ENCODE measurements at places on chromosomes 6 and 20. TPM values are rescaled to one million over a fixed set of nuclear protein-coding genes. Genes with fewer than 3 reads are reported as not detected.
A peak's percentile ranks its signal among the peaks of the same experiment; 100 is the strongest.

KCNK15 gene
- total RNA-seq = 8.5 TPM

KIF25 gene
- not detected for total RNA-seq

- DNase-seq = no peak
Measured at GRCh38 chr20:35491823-35492222, 36.4 kb downstream of the CEP250 start.

DNA sequence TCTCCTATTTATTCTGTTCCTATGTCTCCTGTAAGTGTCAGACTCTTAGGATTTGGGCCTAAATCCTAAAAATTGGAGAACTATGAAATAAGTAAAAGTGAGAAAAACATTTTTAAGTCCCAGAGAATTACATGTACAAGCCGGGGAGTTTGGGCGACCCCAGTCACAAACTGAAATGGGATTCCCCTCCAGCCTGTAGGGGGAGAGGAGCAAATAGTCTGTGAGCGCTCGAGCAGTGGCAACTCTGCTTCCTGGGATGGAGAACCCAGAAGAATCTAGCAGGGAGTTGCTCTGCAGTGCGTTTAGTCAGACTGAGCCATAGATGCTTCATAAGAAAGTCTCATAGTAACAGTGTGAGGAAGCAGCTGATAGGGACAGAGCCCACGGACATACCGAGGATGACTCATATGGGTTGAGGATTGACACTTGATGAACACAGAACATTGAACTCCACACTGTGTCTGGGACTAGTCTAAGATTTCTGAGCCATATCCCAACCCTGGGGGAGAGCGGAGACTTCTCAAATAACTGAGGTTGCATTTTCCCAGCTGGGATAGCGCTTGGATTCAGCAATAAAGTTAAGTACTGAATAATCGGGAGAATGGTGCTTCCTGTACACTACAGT lies 437.2 kb downstream of the BCKDHB start:
- peak; percentile 56 for DNase-seq

DNA sequence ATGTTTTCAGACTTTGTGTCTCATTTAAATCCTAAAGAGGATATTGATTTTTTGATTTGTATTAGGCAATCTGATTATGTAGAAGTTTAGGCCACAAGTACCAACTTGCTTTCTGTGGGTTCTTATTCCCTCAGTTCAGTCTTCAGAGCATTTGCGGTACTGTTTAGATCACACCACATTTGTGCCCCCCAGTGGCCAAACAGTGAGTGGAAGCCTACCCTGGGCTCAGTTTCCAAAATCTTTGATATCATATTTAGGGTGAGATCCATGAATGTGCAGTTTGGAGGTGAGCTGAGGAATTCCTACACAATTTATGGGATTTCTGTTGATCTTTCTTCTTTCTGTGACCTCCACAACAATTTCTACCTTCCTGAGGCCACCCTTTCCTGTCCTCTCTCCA lies 92.3 kb upstream of the FUT9 start:
- DNase-seq = no peak

GRCh38 chr6:130482645-130483390 lies 117.0 kb downstream of the TMEM200A start:
- DNase-seq = peak; percentile 94
